ENCODE measurements at places on chromosomes 1 and 21.

GRCh38 chr1:100265562-100265930 lies 470 bp upstream of the RTCA start:
- DNase-seq: peak; percentile 19

GRCh38 chr1:225962440-225962975 lies 21.5 kb upstream of the LEFTY2 start:
- no peak for DNase-seq

- DNase-seq: peak; percentile 82
Measured at GRCh38 chr1:7471836-7472235, 299.3 kb upstream of the VAMP3 start.

DNA sequence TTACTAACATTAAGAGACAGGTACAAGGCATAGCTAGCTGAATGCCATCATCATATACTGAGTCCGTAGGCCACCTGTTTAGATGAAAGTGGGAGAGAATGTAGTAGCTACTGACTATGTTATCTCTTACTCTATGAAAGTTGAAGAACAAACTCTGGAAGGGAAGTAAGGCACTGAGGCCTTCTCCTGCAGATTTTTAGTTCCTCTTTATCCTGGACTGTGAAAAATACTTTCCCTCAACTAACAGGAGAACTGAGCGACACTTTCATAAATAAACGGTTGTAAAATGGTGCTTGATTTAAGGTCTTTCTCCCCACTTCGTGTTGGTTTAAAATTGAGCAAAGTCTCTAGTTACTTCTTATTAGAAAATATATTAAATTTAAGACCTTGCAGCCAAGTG lies 101.9 kb downstream of the FNBP1L start:
- DNase-seq: no peak

- peak; percentile 29 for DNase-seq
Measured at GRCh38 chr1:222413436-222413835, 134.5 kb downstream of the HHIPL2 start.

GRCh38 chr1:81432654-81433109 lies 368.1 kb upstream of the ADGRL2 start:
- DNase-seq: no peak

GRCh38 chr1:239308701-239309333 lies 77.6 kb upstream of the CHRM3 start:
- no peak for DNase-seq

- no peak for DNase-seq
Measured at GRCh38 chr1:78520216-78520615, 29.4 kb downstream of the PTGFR start.

GRCh38 chr1:145845144-145845513 lies 301 bp upstream of the NUDT17 start:
- DNase-seq: no peak

- no peak for DNase-seq
Measured at GRCh38 chr1:117113199-117113598, 8.3 kb downstream of the TRIM45 start.

DNA sequence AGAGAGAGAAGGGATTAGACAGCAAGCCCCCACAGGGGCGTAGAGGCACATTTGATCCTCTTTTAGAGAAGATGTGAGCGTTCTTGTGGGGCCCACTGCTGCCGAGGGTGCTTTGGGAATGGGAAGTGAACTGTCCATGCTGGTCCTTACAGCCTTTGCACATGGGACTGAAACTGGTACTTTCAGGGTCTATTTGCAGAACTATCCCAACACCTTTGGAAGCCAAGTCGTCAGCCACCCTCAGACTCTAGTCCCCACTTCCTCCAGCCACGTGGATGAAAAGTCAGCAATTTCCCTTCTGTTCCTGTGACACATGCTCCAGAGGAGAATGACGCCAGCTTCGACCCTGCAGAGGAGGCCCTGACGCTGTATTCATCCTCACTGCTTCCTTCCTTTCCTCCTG lies 2.6 kb upstream of the RAB7B start:
- no peak for DNase-seq

DNA sequence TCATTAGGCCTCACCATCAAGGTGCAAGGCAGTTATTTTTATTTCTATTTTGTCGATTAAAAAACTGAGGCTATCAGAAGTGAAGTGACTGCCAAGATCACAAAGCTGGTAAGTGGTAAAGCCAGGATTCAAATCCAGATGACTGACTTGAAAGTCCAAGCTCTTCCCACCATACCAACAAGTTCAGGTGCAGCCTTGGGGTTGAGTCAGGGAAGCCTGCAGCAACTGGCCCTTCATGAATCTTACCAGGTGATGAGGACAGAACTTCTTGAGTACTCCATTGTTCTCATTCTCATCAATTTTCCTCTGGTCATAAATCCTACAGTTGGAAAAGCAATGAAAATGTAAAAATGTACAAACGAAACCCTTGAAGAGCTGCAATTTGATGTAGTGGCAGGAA lies 20.2 kb downstream of the PEA15 start:
- DNase-seq: no peak

GRCh38 chr1:154351363-154352068 lies 26.2 kb downstream of the ATP8B2 start:
- DNase-seq: no peak

GRCh38 chr21:27202301-27202700 lies 235.4 kb upstream of the ADAMTS5 start:
- peak; percentile 3 for DNase-seq

DNA sequence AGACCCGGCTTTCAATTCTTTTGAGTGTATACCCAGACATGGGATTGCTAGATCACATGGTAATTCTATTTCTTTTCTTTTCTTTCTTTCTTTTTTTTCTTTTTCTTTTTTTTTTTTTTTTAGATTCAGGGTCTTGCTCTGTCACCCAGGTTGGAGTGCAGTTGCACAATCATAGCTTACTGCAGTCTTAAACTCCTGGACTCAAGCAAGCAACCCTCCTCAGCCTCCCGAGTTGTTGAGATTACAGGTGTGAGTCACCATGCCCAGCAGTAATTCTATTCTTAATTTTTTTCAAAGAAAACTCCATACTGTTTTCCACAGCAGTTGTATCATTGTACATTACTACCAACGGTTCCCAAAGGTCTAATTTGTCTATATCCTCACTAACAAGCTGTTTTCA lies 13.5 kb upstream of the RNF186 start:
- no peak for DNase-seq

DNA sequence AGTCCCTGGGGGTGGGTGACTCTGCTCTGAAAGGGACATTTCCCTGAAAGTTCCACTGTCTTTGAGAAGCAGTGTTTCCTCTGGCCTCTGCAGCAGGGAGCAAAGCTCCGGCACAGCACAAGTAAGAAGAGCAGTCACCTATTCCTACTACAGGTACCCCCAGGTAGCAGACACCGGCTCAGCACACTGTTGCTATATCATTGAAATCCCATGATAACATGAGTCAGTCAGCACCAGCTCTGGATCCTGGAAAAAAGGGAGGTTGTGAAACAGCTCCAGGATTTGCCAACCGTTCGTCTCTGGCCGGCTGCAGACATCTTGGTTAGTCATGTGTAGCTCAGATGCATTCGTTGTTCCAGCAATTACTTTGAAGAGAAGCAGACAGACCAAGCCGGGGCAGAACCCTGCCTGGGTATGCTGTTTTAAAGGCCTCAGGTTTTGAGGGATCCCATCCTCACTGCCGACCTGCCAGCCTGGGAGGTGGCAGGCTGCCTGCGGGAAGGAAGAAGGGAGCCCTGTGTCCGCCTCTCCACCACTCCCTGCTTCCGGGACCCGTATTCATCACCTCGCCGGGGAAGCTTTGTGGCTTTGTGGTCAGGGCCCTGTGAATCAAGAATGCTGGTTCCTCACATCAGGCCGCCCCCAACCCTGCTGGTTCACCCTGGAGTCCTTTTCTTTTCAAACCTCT lies 139.2 kb downstream of the CLIC6 start:
- peak; percentile 88 for DNase-seq

GRCh38 chr1:56686169-56686568 lies 41.1 kb downstream of the PRKAA2 start:
- no peak for DNase-seq

DNA sequence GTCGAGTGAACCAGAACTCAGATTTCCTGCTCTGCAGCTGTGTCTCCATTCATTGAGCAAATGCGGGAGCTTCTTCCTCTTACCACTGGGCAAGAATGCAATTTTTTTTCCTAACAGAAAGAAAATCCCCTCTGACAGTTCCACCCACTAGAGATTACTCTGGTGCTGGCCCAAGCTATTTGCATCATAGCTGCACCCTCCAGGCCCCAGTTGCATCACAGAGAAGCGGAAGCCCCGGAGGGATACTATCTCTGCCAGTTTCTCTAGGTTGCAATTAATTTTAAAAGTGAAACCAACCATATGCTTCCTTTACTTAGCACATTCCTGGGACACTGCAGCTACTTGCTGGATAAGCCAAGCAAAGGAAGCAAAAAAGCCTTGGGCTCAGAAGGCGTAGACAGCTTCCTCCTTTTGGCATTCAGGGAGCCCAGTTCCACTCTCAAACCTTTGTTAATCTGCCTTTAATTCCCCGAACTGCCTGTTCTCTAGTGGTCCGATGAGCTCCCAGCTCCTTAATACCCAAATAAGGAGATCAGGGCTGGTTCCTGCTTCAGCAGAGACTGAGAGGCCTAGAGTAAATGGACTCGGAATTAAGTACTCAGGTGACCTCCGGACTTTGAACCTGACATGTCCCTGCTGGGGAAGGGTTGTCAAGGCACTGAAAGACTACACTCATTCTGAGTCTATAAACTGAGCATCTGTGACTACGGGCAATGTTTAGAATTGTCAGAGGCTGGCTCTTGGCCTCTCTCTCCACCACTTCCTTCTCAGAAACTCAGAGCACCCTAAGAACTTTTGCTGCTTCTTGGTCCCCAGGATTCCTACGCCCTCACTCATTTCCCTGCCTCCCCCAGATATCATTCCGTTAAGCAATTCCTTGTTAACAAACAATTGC lies 72.5 kb upstream of the TNFSF18 start:
- peak; percentile 82 for DNase-seq

GRCh38 chr21:45392573-45392971 lies 12.4 kb upstream of the COL18A1 start:
- no peak for DNase-seq

- peak; percentile 87 for DNase-seq
Measured at GRCh38 chr1:41662765-41663437, 178.4 kb upstream of the EDN2 start.

GRCh38 chr1:46491443-46492268 lies 2.0 kb downstream of the DMBX1 start:
- no peak for DNase-seq

- DNase-seq: no peak
Measured at GRCh38 chr1:51222809-51223208, 13.3 kb upstream of the RNF11 start.

DNA sequence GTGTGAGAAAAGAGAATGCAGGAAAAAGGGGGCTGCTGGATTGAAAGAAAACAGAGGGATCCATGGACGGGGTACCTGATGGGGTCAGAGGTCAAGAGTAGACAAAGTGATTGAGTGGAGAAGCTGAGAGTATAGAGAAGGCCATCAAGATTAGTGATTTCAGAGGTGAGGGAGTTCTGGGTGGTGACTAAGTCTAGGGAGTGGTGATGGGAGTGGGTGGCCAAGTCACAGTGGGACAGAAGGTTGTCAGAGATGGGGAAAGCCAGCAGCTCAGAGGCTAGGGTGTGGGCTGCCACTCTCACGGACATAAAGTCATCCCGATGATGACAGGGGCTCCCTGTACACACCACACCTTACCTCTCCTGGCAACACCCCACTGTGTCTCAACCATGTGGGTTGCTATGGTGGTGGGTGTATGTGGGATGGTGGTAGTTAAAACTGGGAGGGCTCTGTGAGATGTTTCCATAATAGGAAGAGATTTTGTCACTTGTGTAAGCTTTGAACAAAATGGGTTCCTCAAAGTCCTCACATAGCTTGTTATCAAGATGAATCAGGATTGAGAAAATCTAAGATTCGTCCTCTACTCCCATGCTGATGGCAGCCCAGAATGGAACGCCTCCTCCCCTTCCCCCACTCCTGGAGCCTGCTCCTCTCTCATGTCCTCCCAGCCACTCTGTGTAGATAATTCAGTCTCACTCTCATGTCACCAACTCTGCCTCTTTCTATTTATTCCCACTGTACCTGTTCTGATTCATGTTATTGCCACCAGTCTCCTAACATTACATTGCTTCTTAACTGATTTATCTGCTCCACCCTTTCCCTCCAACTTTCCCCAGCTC lies 20.3 kb upstream of the CSF1 start:
- no peak for DNase-seq

DNA sequence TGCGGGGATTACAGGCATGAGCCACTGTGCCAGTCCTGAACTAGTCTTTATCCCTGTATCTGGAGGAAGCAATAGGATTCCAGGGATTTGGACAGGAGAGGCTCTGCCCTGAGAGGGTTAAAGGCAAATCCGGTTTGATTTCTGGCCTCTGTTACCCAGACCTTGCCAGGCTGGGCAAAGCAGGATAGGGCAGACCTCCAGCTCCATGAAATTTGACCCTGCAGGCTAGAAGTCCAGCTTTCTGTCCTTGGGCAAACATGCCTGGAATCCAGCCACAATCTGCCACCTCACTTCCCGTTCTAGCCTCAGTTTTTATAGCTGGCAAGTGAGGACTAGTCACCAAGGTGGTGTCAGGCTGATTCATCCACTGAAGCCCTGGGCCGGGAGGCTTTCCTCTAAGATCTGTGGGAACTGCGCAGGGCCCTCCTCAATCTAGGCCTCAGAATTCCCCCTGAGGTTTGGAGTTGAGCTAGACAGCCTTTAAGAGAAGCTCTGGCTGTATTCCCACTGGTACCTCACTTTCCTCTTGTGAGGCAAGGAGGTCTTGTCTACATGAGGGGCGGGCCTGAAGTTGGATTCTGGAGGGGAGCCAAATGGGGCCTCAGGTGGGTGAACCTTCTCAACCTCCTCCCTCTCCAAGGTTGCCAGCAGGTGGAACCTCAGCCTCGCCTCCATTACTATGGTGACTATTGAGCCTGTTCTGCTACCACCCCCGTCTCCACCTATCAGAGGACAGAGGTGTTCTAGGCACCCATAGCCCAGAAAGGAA lies 7.0 kb upstream of the P3R3URF start:
- peak; percentile 95 for DNase-seq

- no peak for DNase-seq
Measured at GRCh38 chr1:201712387-201713085, 116.4 kb upstream of the IPO9 start.

DNA sequence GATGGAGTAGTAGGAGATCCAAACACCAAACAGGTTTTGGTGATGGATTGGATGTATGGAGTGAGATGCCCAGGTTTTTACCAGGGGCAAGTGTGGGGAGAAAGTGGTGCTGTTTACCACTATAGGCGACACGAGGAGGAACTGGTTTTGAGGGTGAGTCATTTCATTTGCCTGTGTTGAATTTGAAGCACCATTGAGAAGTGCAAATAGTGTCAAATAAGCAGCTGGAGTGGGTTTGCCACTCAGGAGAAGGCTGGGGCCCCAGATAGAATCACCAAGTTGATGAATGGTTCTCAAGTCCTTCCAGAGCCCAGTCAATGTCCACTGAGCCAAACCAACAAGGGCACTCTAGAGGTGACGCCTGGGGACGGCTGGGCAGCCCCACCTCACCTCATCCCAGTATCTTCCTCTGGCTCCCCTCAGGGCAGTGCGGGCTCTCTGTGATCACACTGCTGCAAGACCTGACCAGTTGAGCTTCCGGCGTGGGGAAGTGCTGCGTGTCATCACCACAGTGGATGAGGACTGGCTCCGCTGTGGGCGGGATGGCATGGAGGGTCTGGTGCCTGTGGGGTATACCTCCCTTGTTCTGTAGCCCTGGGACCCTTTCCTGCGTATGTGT lies 9.4 kb downstream of the RUSC1 start:
- DNase-seq: no peak
